NCI-H526 (cell line): ENCODE measurements at places on chromosomes 5 and 9.

GRCh38 chr5:14101922-14102321 lies 41.2 kb upstream of the TRIO start:
- no peak for DNase-seq

GRCh38 chr5:65696892-65697291 lies 25.0 kb downstream of the SGTB start:
- no peak for DNase-seq

- no peak for DNase-seq
These were observed 7.3 kb upstream of the IL4 start for GRCh38 chr5:132666310-132667123.

- DNase-seq = no peak
These were observed 1.2 kb downstream of the B4GALT7 start for GRCh38 chr5:177601126-177601525.

DNA sequence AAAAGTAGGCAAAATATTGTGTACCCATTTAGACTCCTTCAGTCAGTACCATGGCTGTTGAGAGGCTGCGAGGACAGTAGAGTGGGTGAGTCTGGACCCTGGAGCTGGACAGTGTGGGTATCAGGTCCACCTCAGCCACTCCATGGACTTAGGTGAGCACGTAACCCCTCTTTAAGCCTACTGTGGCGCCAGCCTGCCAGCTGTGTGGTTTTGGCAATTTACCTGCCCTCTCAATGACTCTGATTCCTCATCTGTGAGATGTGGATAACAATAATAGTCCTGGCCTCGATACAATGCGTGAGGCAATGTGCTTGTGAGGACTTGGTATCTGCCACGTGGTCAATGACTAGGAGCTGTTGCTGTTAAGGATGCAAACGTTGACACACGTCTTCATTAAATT lies 17.9 kb downstream of the SLC1A3 start:
- DNase-seq = no peak

- DNase-seq = no peak
These were observed 328.8 kb upstream of the BRINP1 start for GRCh38 chr9:119697996-119698395.

DNA sequence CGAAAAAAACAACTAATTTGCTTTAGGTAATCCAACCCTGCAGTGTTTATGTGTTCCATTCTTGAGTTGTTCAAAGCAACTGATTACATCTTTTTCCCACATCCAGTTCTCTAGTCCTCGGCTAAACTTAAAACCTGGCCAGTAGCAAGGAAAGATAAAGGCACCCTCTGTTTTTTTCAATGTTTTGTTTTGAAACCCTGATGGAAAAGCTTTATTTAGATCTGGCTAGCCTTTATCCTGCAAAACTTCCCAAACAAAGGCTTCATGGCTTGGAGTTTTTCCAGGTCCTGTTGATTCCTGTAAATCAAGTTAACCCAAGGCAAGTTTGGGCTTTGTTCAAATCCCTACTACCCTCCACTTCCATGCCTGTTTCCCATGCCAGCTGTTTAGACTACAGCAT lies 105.1 kb downstream of the CEMIP2 start:
- no peak for DNase-seq

DNA sequence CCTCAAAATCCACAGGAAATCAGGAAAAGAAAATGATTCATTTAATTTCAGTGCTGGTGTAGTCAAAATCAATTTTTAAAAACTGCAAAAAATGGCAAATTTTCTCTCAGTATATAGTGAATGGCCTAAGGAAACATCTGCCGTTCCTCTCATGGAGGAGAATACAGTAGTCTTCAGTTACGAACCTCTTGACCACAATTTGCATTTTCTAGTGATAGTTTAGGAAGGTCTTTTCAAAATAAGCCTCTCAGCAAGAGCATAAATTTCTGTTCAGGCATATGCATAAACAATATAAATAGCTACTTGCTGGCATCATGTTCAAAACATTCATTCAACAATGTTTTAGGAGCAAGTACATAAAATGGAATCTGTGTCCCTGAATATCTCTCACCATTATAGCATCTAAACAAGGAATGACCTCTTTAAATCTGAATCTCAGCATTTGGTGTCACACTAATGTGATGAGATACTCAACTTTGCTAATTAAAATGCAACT lies 33.5 kb downstream of the HAPLN1 start:
- DNase-seq = no peak

DNA sequence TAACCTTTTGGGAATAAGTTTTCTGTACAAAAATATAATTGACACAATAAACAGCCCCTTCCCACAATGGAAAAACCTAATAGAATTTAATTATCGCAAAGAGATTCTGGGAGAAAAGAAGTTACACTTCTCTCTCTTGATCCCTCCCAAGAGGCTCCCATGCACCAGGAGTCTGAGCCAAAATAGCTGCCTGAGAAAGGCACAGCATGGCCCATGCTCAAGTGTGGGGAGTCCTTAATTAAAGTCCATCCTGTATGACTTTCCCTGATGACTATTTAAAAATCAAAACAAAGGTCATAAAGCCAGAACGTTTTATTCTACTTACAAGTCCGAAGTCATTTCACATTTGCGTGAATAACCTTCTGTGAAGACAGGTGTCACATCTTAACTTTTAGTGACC lies 155.1 kb downstream of the SPOCK1 start:
- DNase-seq = no peak

DNA sequence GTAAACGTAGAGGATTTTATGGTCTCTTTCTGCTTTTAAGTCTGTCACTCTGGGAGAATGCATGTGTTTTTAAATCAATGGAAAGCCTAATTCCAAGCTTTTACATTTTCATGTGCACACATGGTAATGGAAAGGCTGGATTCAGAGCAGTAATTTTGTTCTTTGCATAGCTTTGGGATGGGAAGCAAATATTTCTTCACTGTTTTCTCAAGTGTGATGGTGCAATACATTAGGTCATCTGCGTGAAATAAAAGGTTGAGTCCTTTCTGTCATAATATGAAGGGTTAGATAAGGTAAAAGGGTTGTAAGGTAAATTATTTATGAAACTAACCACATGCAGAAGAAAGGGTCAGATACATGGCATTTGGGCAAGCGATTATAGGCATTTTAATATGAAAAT lies 88.2 kb upstream of the NR3C1 start:
- DNase-seq = no peak

- no peak for DNase-seq
These were observed 18.6 kb downstream of the TDRD7 start for GRCh38 chr9:97430316-97431043.

DNA sequence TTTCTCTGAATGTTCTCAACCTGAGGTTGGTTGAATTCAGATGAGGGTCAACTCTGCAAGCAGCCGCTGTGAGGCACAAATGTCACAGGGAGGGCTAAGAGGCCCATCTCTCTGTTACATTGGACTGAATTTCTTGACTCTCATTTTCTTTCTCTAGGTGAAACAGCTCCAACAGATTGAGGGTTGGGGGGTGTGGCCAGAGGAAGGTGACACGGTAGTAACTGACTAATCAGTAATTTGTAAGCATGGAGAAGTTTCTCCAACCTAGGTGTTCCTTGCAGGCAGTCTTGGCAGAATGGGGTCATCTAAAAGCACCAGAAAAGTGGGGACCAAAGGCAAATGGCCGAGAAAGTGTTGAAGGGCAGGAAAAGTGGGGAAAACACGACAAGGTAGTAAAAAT lies 16.8 kb downstream of the CCT5 start:
- no peak for DNase-seq

GRCh38 chr5:142120247-142120935 lies 11.8 kb downstream of the NDFIP1 start:
- no peak for DNase-seq

GRCh38 chr9:109249615-109250014 lies 71.2 kb downstream of the EPB41L4B start:
- no peak for DNase-seq

- DNase-seq = no peak
These were observed 6.4 kb downstream of the GRIA1 start for GRCh38 chr5:153496835-153497234.

DNA sequence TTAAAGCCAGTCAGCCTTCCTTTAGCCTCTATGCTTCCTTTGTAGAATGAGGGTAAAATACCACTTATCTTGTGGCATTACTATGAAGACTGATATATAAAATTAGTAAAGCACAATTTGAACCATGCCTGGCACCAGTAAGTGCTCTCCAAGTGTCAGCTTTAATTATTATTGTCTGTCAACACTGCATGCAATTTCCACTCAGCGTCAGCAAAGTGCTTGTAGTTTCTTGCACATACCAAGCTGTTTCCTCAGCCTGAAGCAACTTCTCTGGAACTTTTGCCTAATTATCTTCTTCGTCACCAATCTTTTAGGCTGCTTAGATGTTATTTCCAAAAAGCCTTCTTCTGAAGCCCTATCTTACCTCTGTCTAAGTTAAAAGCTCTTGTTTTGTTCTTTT lies 177.3 kb downstream of the CDC42SE2 start:
- DNase-seq = no peak

DNA sequence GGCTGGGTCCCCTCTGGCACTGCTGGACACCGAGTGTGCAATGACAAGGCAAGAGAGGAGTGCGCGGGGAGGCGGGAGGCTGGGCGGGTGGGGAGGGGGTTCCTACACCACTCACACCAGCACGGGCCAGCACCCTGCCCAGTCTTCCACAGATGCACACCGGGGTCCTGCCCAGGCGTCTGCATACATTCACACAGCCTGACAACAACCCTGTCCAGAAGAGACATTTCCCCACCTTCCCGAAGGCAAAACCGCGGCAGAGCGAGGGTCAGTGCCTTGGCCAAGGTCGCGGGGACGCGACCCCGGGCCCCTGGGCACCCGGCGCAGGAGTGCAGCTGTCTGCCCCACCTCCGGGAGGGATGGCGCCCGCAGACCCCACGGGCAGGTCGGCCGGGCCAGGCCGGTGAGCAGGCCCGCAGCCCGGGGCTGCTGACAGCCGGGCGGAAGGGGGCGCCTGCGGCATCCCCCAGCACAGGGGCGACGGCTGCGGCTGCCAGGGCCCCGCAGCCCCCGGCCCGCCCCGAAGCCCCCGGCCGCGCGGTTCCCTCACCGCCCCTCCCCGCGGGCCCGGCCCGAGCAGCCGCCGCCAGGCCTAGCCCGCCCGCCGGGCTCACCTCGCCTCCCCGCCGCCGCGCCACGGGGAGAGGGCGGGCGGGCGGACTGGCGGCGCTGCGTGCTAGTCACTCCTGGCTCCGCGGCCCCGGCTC lies 496 bp downstream of the MAPK9 start:
- no peak for DNase-seq

GRCh38 chr5:22242532-22242931 lies 610.6 kb downstream of the CDH12 start:
- no peak for DNase-seq

GRCh38 chr5:133618141-133618540 lies 5.8 kb upstream of the FSTL4 start:
- DNase-seq = no peak

DNA sequence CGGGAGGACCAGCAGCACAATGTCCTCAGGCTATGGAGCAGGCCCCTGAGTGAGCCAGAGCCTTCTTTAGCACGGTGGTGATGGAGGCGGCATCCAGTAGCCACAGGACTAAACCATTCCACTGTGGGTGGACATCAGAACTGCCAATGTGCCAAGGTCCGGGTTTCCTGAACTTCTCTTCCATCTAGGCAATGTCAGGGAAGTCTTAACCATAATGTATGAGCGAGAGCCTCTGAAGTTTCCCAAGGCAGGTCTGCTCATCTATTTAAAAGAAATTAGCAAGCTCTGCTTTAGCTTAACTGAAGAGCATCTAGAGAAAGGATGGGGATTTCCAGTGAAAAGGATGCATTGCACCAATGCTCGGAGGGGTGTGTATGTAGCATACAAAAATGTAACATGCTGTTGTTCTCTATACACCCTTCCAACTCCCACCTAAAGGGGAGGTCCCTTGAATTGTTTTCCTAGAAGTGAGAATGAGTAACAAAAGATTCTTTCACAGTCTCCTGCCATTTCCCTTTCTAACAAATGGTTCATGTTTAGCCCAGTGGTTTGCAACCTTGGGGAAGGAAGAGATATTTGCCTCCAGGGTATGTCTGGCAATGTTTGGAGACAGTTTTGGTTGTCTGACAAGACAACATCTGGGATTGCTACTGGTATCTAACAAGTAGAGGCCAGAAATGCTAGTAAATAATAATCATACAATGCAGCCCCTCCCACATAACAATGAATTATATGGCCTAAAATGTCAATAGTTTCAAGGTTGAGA lies 6.1 kb upstream of the RXFP3 start:
- DNase-seq = no peak

- no peak for DNase-seq
These were observed 22.9 kb upstream of the ADAM19 start for GRCh38 chr5:157598350-157598936.

GRCh38 chr5:104126980-104127379 lies 564.4 kb upstream of the NUDT12 start:
- no peak for DNase-seq

GRCh38 chr5:177529247-177530203 lies 12.8 kb upstream of the DDX41 start:
- DNase-seq = no peak

DNA sequence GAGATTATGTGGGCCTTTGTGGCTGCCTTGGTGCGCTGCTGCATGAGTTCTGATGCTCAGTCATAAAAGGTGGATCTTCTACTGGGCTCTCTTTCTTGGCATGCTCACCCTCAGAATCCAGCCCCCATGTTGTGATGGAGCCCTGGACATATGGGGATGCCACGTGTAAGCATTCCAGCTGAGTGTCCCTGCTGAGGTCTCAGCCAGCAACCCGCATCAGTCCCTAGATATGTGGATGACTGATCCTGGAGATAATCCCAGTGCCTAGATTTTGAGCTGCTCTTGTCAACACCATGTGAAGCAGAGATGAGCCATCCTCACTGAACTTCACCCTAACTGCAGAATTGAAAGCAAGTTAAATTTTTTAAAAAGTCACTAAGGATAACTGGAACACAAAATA lies 390.1 kb downstream of the DMRT2 start:
- DNase-seq = no peak

- no peak for DNase-seq
These were observed 24.8 kb downstream of the FYB1 start for GRCh38 chr5:39194466-39195136.

- peak; percentile 55 for DNase-seq
These were observed 720 bp downstream of the NADK2 start for GRCh38 chr5:36240779-36241630.

GRCh38 chr9:133585481-133586351 lies 23.5 kb downstream of the FAM163B start:
- DNase-seq = peak; percentile 51

DNA sequence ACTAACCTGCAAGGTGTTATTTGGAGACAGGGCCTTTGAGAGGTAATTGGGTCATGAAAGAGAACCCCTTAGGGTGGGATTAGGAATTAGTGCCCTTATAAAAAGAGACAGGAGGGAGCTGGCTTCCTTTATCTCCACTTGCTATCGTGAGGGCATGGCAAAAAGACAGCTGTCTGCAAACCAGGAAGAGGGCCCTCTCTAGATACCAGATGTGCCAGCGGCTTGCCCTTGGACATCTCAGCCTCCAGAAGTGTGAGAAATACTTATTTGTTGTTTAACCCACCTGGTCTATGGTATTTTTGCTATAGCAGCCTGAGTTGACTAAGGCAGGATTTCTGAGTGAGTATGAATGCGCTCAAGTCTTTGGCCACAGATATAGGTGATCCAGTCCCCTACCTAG lies 978 bp upstream of the RGS14 start:
- no peak for DNase-seq

- DNase-seq = no peak
These were observed 1.9 kb downstream of the DAPK1 start for GRCh38 chr9:87499424-87500017.

- no peak for DNase-seq
These were observed 19.1 kb downstream of the TGFBI start for GRCh38 chr5:136047858-136048257.
